ENCODE measurements at places on chromosomes 3 and 15.

DNA sequence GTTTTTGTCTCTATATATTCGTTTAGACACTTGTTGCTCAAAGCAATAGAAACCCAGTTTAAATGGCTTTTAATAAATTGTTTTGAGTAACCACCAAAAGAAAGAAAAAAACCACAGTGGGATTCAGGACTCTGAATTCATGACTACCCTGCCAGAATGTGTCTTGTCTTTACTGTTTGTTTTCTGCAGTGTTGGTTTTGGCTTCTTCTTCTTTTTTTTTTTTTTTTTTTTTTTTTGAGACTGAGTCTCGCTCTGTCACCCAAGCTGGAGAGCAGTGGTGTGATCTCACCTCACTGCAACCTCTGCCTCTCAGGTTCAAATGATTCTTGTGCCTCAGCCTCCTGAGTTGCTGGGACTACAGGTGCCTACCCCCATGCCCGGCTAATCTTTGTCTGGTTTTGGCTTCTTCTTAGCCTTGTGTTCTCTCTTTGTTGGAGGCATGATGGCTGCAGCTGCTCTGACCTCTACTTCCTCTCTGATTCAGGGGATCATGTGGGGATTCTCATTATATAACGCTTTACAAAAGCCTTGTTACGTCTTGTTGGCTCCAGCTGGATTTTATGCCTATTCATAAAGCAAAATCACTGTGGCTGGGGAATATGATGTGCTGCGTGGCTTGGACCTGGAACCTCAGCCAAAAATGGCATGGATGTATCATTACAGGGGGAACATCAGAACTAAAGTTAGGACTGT, 54.0 kb downstream of the PLS1 start:
- peak; percentile 51 for DNase-seq

DNA sequence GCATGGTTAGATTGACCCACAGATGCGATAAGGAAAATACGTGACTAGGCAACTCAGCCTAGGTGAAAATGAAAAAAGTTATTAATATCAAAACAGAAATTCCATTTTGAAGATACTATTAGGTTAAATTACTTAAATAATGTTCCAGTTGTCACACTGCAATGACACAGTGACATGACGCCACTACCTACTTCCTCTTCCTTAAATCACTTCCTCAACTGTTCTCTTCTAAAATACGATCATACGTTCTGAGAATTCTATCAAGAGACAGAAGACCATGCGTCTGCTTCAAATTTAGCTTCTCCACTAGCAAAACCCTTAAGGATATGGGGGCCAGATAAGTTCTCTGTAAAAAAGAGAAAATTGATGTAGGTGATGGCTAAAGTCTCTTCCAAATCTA, 18.2 kb downstream of the CMTM6 start:
- peak; percentile 91 for DNase-seq

GRCh38 chr3:79366414-79366813, 401.4 kb downstream of the ROBO1 start:
- no peak for DNase-seq

DNA sequence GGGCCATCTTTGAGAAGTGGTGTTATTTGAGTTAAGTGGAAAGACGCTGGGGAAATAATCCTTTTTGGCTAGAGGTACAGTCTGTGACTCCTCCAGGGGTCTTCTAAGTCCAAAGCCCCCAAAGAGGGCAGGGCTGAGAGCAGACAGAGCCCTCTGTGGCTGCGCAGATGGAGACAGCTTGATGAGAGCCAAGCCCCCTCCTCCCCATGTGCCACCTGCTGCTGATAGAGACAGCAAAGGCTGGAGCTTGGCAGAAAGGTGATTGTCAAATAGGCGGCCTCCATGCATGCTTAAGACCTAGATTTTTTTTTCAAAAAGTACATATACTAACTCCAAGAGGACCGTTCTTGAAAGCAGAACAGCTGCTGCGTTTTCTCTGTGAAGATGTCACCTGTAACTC, 72.4 kb downstream of the CRYGS start:
- no peak for DNase-seq

GRCh38 chr3:159766563-159767185, 222.0 kb upstream of the IL12A start:
- peak; percentile 26 for DNase-seq

GRCh38 chr3:140128631-140129030, 193.6 kb downstream of the CLSTN2 start:
- DNase-seq = peak; percentile 7

DNA sequence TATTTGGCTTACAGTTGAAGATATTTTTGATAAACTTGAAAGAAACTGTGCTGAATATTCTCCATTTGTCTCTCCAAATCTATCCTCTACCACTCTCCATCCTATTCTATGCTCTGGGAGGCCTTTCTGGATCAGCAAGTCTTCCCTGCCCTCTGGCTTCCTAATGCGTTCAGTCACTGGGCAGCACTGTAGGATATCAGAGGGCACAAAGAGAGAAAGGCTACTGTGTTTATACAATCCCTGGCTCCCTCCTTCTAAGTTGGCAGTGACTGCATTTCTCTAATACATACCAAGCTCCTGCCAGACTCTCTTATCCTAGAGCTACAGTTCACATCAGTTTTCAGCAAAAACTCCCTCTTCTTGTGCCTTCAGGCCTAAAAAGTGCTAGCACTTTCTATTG, 102.1 kb upstream of the FHIT start:
- DNase-seq = no peak

DNA sequence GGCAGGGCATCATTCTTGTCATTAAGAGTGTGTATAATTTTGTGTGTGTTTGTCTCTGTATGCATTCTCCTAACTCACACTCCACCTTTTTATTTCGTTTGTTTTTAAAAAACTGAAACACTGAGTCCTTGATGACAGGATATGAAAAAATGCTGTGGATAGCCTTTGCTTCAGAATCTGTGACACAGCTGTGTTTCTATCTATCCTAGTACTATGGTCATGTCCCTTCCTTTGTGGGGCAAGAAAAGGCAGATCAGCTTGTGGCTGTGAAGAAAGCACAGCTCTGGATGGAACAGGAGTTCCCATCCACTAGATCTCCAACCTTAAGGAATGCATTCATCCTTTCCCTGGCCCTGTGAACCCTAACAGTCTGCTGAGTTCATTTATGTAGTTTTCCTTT, 60.3 kb downstream of the OTOL1 start:
- DNase-seq = no peak

DNA sequence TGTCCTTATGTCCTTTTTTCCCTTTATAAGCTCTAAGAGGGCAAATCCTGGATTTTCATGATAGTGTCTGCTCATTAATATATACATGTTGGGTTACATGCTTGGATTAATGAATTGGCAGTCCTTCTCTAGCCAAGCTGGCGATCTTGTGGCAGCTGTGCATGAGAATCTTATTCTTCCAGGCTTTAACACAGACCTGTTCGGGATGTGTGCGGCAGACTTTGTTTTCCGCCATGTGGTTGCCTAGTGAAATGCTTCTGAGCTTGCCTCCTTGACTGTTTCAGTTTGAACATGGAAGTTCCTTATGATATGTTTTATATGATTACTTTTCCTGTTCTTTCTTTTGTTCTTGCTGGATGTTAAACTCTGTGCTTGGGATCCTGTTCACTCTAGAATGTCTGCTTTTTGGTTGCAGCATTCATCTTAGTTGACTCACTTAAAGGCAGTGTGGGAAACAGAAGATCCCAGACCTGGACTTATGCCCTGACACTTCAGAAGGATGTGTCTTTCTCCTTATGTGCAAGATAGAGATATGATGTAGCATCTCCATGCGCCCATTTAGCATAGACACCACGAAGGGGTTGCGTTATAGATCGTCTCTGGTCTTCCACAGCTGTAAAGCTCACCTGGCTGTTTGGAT, 7.2 kb downstream of the CHCHD6 start:
- no peak for DNase-seq

DNA sequence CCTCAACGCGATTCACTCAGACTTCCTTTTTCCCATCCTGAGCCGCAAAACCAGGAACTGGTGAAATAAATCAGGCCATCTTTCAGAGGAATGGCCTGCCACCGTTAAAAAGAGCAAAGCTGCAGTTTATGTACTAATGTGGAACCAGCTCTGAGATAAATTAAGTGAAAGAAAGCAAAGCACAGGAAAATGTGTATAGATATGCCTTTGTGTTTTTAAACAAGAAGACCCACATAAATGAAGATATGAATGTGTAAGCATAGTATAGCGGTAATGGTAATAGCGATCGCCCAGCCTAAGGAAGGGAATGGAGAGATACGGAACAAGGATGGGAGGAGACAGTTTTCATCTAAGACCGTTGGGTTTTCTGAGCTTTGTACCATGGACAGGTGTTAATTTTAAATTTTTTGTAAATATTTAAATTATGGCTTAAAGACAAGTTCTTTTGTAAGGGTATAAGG, 30.8 kb upstream of the RPN1 start:
- DNase-seq = no peak

DNA sequence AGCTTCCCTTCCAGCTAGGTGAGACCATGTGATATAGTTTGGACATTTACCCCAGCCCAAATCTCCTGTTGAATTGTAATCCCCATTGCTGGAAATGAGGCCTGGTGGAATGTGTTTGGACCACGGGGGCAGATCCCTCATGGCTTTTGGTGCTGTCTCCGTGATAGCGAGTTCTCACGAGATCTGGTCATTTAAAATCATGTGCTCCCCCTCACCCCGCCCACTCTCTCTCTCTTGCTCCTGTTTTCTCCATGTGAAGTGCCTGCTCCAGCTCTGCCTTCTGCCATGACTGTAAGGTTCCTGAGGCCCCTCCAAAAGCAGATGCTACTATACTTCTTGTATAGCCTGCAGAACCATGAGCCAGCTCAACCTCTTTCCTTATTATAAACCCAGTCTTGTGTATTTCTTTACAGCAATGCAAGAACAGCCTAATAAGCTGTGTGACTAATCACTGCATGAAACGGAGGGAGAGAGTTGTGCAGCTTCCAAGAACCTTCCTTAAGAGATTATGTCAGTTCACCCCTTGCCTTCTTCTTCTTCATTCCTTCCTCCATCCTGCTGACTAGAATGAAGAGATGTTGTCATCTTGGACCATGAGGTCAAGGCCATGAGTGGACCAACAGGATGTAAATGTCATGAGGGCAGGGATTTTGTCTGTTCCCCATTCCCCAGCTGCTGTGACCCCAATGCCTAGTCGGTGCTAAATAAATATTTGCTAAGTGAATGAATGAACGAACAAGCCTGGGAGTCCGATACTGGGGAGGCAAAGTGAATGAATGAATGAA, 91.0 kb downstream of the CPN2 start:
- peak; percentile 78 for DNase-seq

GRCh38 chr15:23416349-23417276, 30.4 kb downstream of the GOLGA6L2 start:
- DNase-seq = no peak

DNA sequence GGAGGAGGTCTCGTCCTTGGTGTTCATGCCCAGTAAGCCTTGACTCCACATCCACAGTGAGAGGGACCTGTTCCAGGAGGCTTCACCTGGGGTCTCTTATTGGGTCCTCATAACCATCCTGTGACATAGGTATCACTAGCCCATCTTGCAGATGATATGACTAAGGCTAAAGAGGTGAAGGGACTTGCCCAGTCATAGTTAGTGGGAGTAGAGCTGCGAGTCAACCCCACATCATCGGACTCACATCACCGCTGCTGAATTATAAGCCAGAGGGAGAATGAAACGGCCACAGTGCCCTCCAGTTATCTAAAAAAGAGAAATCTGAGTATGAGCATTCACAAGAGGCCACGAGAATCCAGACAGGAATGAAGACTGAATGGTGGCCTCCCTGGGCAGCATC, 66.0 kb downstream of the MESD start:
- no peak for DNase-seq

DNA sequence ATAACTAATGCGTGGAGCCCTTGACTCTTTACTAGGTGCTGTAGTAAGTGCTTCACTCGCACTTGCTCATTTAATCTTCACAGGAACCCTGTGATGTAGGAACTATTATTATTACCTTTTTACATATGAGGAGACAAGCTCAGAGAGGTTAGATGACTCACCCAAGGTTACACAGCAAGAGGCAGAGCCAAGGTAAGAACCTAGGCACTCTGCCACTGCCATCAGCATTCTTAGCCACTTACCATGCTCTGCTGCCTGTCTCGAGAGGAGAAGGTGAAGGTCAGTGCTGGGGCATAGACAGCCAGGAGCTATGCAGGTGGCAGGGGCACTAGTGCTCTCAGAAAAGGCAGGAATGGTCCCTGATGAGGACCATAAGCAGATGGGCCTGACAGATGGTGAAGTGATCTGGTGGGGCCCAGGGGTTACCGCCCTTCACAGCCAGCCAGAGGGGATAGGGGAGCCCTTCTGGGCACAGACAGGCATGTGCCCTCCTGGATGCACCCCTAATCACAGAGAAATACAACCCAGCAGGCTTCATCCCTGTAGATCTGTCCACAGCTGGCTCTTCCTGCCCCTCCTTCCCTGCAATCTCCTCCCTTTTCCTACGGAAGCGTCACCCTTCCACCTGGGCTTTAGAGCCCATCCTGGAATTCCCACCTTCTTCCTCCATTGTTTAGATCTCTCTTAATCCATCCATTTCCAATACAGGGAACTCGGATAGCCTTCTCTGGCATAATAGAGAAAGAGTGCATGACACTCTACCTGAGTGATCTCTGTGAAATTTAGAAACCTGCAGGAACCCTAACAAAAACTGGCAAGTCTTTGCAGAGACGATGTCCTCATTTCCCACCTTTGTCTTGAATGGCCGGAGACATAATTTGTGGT, 26.9 kb downstream of the ABTB1 start:
- no peak for DNase-seq

GRCh38 chr3:154112146-154112852, 8.9 kb upstream of the ARHGEF26 start:
- DNase-seq = no peak

DNA sequence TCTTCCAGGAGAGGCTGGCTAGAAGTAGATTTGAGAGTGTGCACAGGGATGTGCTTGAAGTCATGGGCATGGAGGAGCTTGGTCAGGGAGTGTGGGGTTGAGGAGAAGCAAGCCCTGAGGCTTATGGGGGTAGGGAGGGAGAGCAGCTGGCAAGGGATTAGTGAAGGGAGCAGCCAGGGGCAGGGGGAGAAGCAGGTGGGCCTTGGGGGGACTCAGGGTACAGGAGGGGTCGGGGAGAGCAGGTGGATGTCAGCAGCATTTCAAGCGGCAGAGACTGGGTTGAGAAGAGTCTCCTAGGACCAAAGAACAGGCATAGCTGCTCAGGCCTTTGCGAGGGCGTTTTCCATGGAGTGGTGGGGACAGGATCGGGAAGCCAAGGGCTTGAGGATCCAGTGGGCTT, 3.4 kb upstream of the LMAN1L start:
- DNase-seq = no peak

GRCh38 chr15:91468871-91469580, 369.0 kb downstream of the SV2B start:
- no peak for DNase-seq

GRCh38 chr15:91348752-91349500, 248.9 kb downstream of the SV2B start:
- DNase-seq = no peak

DNA sequence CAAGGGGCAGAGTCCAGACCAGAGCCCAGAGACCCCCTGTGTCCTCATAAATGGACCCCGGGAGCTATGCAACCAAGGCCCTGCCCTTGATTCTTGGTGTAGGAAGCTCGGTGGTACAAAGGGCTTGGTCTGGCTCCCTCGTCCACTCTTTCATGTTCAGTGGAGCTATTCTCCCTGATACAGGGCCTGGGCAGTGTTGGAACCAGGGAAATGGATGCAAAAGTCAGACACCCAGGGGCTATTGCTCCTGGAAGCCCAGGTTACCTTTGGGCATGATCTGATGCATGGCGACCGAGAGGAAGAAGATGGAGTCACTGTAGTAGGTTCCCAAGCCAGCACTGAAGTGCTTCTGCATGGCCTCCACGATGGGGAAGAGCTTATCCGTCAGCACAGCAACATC, 44.5 kb downstream of the XXYLT1 start:
- DNase-seq = no peak

- no peak for DNase-seq
Measured at GRCh38 chr3:97928986-97929385, 43.2 kb downstream of the RIOX2 start.

- no peak for DNase-seq
Measured at GRCh38 chr3:64803469-64803868, 115.7 kb upstream of the ADAMTS9 start.
